ENCODE measurements at places on chromosomes 16 and 17. TPM values are rescaled to one million over a fixed set of nuclear protein-coding genes. Genes with fewer than 3 reads are reported as not detected.

- peak; percentile 78 for DNase-seq
These were observed 32.8 kb downstream of the HIC1 start for GRCh38 chr17:2087597-2088211.

DNA sequence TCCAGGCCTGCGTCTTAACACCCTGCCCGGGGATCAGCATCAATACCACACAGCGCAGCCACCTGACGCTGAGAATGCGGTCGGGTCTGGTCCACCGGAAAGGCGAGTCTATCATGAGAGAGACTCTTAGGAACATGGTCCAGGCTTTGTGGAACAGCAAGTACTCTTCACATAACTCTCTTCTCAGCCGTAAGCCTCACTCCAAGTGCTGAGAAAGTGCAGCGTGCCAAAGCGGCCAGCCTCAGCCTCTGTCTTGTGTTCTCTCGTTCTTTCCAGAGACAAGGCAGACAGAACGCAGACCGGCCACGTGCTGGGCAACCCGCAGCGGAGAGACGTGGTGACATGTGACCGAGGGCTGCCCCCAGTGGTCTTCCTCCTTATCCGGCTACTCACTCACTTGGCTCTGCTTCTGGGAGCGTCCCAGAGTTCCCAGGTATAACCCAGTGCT is 34.4 kb upstream of the ENDOV start:
- no peak for DNase-seq

Gene SMCR8
- total RNA-seq: 14.5 TPM

Gene KRTAP2-1
- not detected for total RNA-seq

Gene ZNF287
- total RNA-seq: 9.4 TPM

DNA sequence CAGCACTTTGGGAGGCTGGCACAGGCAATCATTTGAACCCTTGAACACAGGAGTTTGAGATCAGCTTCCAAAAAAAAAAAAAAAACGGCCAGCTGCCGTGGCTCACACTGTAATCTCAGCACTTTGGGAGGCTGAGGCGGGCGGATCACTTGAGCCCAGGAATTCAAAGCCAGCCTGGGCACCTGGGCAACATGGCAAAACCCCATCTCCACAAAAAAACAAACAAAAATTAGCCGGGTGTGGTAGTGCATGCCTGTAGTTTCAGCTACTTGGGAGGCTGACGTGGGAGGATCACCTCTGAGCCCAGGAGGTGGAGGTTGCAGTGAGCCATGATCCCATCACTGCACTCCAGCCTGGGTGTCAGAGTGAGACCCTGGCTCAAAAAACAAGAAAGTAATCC is 39.0 kb downstream of the GRB2 start:
- no peak for DNase-seq

GRCh38 chr16:83701494-83701893 is 106.3 kb upstream of the HSBP1 start:
- peak; percentile 55 for DNase-seq

Measured in activated CD4-positive, alpha-beta T cell treated with anti-CD3 and anti-CD28 coated beads for 36 hours (primary cell).